AG08395 (cell line): ENCODE measurements at places on chromosomes 13 and 19.

GRCh38 chr13:93339550-93339949 is 112.9 kb downstream of the GPC6 start:
- DNase-seq, result no peak

DNA sequence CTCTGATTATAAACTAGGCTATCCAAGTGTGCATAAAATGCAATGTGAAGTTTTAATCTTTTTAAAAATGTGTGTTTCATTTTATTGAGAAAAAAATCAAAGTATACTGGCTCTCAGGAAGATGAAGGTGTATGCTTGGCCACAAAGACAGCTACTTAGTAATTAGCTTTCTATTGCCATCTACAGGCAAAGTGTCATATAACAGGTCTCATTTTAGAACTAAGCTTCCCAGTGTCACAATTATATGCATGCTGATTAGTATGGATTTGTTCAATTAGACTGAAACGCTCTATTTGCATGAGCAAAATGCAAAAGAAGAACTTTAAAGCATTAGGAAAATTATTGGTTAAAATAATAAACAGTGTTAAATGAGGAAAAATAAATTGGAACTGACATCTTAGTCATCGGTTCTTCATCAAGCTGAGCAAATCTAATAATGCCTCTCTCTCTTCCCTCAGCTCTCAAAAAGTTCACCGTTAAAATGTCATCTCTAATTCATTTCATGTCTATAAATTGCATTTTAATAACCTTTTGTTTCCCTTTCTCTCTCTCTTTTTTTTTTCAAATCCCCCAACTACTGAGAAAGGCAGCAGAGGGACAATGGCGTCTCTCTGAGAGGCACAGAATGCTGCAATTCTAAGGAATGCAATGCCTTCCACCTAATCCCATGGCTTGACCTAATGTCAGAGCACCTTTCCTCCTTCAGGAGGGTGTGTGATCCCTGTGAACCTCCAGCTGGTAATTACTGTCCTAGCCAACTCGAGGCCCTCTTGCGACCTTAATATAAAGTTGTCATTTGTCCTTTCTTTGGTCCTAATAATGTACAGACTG is 313.1 kb upstream of the MAB21L1 start:
- peak; percentile 50 for DNase-seq

GRCh38 chr13:53873558-53873957 is 844.9 kb downstream of the OLFM4 start:
- no peak for DNase-seq

GRCh38 chr13:110706570-110707372 is 855 bp upstream of the CARS2 start:
- DNase-seq, result no peak

- no peak for DNase-seq
Observed at GRCh38 chr19:33159149-33159548, 27.2 kb downstream of the WDR88 start.

GRCh38 chr19:24062190-24062589 is 24.8 kb upstream of the ZNF254 start:
- DNase-seq, result no peak

GRCh38 chr13:29883941-29884518 is 33.6 kb upstream of the UBL3 start:
- DNase-seq, result no peak

DNA sequence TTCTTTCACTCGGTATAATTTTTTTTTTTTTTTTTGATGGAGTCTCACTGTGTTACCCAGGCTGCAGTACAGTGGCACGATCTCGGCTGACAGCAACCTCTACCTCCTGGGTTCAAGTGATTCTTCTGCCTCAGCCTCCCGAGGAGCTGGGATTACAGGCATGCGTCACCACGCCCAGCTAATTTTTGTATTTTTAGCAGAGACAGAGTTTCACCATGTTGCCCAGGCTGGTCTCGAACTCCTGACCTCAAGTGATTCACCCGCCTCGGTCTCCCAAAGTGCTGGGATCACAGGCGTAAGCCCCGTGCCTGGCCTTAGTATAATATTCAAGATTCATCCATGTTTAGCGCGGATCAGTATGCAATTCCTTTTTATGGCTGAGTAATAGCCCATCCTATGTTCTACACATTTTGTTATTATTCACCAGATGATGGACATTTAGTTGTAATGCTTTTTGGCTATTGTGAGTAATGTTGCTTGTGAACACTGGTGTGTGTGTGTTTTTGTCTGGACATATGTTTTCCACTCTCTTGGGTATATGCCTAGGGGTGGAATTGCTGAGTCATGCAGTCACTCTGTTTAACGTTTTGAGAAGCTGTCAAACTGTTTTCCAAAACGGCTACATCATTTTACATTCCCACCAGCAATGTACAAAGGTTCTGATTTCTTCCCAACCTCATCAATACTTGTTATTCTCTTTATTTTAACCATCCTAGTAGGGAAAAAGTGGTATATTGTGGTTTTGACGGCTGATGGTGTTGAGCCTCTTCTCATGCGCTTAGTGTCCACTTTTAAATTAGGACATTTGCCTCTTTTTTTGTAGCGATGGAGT is 22.9 kb downstream of the PLEKHF1 start:
- DNase-seq, result peak; percentile 24

GRCh38 chr13:42066542-42066941 is 18.1 kb downstream of the DGKH start:
- peak; percentile 64 for DNase-seq

- no peak for DNase-seq
Observed at GRCh38 chr13:20362484-20363041, 130.4 kb upstream of the GJB6 start.
